ENCODE measurements at places on chromosomes 6 and 20. TPM values are rescaled to one million over a fixed set of nuclear protein-coding genes. Genes with fewer than 3 reads are reported as not detected.

Gene DPPA5
- total RNA-seq = not detected

Gene PRDM1
- total RNA-seq = 192 TPM

Gene BPIFB1
- total RNA-seq = not detected

Gene HTR1E
- not detected for total RNA-seq

Gene TAGAP
- total RNA-seq = 39.6 TPM

Gene FILIP1
- not detected for total RNA-seq

Gene F13A1
- not detected for total RNA-seq

Gene OOEP
- total RNA-seq = not detected

Gene MMP24
- not detected for total RNA-seq

Gene STX11
- 98.0 TPM for total RNA-seq

Gene BPI
- not detected for total RNA-seq

Measured in natural killer cell treated with Interleukin-12 subunit alpha and Interleukin-12 subunit beta and Interleukin-15 and Interleukin-18, amount 100 ng/mL, for 72 hours (primary cell).